Stimulated activated CD4-positive, alpha-beta T cell treated with anti-CD3 and anti-CD28 coated beads, Interleukin-1b, Interleukin-23, amount 100 ng/mL, for 24 hours (primary cell): ENCODE measurements at places on chromosomes 1 and 21.

DNA sequence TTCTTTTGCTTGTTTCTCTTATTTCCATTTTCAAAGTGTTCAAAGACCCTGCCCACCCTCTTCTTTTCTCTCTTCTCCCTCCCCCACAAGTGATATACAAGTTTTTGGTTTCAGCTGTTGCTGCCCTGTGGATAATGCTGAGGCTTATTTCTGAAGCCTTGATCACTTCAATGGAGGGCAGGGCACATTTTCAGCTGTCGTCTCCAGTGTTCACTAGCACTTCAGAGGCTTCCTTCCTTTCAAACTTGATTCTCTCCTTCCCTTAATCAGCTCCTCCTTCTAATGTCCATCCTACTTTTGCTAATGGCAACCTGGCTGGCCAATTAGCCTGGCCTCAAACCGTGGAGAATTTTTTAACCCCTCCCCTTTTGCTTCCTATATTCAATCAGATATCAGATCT, 435.7 kb upstream of the RUNX1 start:
- DNase-seq = no peak

- no peak for DNase-seq
Measured at GRCh38 chr1:51675177-51675780, 58.4 kb downstream of the OSBPL9 start.

DNA sequence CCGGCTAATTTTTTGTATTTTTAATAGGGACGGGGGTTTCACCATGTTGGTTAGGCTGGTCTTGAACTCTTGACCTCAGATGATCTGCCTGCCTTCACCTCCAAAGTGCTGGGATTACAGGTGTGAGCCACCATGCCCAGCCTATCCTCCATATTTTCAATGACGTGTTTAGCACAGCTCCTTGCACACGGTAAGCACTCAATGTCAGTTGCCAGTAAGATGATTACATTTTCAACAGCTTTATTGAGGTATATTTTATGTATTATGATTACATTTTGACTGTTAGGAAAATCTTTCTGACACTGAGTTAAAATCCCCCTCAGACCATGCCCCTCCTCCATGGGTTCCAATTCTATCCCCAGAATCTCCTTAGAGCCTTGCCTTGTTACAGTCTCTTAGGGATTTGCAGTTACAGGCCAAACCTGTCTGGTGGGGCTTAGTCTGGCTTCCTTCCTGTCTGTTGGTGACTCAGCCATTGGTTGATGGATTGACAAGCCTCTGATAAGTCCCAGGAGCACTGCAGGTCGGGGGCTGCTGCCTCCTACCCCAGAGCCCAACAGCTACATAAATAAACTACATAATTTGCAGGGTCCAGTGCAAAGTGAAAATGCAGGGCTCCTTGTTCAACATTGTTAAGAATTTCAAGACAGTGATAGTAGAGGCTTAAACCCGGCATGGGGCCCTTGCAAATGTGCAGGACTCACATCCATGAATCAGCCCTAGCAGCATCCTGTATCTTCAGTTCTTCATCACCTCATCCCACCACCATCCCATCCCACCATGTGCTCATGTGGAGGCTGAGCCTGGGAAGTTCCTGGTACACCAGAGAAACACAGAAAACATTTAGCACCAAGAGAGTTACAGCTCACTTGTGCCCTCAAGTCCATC, 23.4 kb downstream of the COA7 start:
- no peak for DNase-seq

- no peak for DNase-seq
Measured at GRCh38 chr1:174344162-174344561, 103.6 kb upstream of the GPR52 start.

DNA sequence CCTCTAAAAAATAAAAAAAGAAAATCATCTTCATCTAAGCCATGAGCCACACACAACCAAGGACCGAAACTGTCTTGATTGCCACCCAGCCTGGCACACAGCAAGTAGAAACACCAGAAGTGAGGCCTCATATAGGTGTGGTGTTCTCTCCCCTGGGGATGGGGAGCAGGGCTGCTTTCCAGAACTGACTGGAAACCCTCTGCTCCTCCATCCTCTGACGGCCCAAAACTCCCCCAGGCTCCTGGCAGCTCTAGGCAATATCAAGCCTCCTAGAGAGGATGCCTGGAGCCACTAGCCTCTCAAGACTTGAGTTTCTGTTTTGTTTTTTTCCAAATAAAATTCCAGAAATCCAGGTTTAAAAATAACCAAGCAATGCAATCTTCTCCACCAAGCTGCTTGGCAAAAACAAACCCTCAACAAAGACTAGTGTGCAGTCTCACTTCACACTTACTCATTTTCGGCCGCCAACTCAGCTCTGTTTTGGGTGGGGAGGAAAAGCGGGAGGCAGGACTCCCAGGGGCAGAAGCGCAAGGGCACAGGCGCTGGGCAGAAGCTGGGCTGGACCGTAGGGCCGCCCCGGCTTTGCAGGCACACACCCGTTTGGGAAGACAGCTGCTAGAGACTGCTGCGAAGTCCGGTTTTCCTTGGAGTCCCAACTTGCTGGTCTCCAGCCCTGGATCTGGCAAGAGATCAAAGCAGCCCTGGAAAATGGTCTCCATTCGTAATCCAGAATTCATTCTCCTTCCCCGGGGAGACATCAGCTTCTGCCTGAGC, 78.2 kb upstream of the CAPZB start:
- no peak for DNase-seq

DNA sequence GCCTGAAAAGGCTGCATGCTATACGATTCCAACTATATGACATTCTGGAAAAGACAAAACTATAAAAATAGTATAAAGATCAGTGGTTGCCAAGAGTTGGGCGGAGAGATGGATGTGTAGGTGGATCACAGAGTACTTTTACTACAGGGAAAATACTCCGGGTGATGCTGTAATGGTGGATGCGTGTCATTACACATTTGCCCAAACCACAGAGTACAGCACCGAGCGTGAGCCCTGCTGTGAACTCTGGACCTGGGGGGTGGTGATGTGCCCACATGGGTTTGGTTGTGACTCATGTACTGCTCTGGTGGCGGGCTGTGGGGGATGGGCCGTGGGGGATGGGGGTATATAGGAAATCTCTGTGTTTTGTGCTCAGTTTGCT, 162.7 kb upstream of the COL6A1 start:
- DNase-seq = peak; percentile 84
